ENCODE measurements at places on chromosomes 3 and 15.

DNA sequence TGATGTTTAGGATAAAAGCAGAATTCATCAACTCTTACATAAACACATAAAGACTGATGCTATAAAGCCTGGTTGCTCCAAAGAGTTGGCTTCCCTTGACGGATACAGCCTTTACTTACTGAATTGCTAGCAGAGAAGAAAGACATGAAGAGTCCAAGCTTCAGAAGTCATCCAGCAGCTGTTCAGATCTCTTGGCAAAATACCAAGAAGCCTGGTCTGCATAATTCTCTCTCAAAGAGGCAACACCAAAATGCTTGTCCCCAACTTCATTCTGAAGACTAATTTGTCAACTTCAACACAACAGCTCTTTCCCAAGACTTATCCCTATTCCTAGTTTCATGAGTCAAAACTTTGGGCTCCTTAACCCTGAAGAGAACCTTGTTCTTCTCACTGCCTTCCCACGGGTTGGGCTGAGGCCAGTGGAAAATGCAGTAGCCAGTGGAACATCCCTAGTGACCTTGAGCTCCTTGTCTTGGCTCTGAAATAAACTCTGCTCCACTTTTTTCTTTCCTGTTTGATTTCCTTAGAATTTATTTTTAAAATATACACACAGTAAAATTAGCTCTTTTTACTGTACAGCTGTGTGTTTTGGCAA lies 119.2 kb upstream of the THBS1 start:
- no peak for DNase-seq

DNA sequence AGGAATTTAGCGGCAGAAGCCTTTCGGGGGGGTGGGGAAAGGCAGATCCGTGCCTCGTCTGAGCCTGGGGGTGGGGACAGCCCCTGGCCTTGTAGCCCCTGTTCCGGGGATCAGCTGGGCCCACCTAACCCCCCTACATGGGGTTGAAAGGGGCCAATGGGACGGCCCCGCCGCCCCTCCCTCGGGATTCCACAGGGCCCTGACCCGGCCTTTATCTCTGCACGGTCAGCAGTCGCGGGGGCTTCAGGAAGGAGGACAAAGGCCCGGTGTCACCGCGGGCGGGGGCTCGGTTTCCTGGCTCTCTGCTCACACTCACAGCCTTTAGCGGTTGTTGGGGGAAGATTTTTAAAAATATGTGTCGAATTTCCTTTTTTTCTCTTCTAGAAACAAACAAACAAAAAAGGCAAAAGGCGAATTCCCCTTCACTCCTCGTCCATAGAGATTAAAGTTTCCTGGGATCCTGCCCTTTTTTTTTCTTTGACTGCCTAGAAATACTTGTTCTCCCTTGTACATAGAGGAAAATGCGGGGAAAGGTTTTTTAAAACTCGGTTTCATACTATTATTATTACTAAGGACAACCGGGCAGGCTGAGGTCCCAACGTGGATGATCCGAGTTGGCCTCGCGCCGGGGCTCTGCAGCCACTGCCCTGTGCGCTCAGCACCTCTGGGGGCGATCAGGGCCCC lies 7.9 kb downstream of the FOXL2 start:
- no peak for DNase-seq

- DNase-seq = no peak
These were observed 61.0 kb downstream of the SCN5A start for GRCh38 chr3:38588371-38588971.

DNA sequence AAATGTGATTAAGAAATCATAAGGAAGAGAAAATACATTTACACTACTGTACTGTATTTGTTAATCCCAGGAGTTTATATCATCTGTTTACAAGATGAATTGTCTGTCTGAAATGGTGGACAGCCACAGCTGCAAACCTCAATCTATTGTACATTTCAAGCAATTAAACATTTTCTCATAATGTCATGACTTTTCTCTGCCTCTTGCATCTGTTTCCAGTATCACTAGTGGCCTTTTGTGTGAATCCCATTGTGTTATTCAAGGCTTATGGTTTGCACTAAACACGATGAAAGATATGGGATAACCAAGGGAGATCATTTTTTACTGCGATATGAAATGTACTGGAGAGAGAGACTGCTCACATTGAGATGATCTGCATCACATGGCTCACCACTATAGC lies 200.2 kb upstream of the LRRN1 start:
- DNase-seq = no peak

- DNase-seq = no peak
These were observed 990 bp upstream of the CLDN1 start for GRCh38 chr3:190323246-190323626.

DNA sequence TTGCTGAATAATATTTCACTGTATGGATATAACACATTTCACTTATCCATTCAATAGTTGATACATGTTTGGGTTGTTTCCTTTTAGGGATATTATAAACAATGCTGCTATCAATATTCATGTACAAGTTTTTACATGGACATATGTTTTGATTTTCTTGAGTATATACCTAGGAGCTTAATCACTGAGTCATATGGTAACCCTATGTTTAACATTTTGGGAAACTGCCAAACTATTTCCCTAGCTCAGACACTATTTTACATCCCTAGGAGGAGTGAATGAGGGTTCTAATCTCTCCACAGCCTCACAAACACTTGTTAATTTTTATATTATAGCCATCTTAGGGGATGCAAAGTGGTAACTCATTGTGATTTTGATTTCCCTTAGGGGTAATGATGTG lies 66.0 kb downstream of the GPR156 start:
- no peak for DNase-seq

DNA sequence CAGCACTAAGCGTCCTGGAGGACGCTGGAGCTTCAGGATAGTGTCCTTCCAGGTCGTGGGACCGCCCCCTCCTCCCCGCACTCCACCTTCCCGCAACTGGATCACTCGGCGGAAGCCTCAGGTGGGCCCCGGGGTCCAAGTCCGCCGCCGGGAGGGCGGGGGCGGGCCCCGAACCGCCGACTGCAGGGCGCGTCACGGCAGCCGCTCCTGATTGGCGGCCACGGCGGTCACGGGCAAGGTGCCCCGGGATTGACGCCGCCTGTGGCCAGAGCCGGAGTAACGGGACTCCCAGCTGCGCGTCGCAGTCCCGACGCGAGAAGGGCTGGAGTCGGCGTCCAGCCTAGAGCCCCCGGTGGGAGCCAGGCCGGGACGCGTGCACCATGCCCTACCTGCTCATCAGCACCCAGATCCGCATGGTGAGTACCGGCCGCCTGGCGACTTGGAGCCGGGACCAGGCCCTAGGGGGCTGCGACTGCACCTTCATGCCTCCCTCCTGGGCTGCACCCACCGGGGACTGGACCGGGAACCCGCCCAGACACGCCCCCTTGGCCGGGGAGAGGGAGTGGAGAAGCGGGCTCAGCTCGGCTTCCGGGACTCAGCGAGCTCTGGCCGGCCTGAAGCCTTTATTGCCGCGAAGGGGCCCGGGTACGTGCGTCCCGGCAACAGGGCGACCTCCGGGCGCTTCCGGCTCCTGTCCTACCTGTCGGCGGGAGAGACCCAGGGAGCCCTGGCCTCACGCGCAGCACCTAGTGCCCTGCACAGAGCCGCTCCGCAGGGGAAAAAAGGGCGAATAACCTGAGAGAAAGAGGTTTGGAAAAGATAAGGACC lies at the start of gene GCHFR:
Gene GCHFR, plus strand, starts transcription at position 268 of the 828 bp plus-strand sequence. Its CDS starts 113 bp downstream, at position 381.
- DNase-seq = no peak

- DNase-seq = no peak
These were observed 79.0 kb upstream of the DCLK3 start for GRCh38 chr3:36843065-36844051.

DNA sequence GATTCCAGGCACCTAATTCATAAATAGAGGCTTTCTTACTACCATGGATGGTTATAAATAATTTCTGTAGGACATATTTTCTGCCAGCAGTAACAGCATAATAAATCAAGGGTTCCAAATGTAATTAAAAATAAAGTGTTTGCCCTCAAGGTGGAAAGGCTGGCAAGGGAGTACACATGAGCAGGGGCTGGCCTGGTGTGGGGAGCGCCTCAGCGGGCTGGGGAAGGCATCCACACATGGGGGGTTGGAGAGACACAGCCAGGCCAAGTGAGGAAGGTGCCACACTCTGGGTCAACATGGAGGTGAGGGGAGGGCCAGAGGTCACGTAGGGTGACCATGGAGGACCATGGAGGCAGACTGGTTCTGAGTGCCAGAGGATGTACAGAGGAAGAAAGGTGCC lies 65.8 kb upstream of the OCA2 start:
- DNase-seq = no peak

All from NCI-H187 treated with DMSO at 0.1 percent for 48 hours (cell line).